Left hindlimb (tissue), 1 donor: ENCODE measurements at places on chromosomes 4 and X.

DNA sequence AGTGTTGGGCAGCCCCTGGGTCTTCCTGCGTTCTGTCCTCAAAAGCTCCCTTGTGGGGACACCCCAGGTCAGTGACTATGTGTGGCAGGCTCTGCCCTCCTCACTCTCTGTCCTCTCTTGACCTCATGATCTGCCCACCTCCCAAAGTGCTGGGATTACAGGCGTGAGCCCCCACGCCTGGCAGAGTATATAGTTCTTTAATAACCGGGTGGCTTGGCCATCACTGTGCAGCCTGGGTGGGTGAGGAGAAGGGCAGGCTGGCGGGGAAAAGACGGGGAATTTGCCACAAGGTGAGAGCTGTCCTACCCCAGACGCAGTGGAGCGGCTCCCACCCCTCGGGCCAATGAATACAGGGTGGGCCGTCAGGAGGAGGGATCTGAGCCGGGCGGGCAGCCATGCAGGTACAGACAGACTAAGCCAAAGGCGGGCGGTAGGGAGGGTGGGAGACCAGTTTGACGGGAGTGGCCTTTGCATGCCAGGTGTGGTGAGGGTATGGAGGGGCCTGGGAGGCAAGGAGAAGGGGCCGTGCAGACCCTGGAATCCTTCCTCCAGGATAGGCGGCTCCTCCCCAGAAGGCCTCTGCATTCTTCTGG is 2.5 kb downstream of the SH3BP2 start:
- DNase-seq: peak; percentile 38

GRCh38 chr4:14528918-14529317 is 473.4 kb upstream of the CPEB2 start:
- no peak for DNase-seq

DNA sequence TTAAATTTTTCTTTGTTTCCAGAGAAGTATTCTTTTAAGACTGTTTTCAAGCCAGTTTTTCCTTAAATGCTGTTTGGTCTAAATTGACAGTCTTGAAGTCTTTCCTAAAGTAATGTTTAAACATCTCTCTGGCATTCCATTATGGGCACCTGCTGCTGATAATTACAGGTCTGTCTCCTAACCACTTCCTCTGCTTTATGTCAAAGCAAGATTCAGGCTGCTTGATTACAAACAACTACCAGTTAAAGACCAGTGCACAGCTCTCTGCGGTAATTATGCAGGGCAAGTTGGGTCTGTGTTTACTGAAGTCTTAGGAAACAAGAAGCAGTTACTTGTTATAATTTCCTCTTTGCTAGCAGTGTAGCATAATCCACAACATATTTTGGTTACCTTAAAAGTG is 17.6 kb downstream of the UNC5C start:
- peak; percentile 33 for DNase-seq

DNA sequence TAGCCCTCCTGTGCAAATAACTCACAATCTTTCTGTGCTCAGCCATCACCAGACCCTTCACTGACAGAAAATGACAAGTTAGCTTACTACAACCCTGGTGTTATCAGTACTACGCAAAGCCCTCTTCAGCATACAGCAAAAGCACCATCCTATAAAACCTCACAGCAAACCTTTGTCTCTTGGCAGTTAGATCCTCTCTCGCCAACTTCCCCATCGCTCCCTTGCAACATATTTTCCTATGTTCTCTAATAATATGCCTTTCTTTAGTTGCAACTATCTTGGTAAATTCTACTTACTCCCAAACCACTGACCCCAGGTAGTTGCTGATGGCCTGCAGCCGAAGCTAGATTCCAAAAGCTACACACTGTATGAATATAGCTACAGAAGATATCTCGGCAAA is 856.9 kb upstream of the FRG1 start:
- no peak for DNase-seq

DNA sequence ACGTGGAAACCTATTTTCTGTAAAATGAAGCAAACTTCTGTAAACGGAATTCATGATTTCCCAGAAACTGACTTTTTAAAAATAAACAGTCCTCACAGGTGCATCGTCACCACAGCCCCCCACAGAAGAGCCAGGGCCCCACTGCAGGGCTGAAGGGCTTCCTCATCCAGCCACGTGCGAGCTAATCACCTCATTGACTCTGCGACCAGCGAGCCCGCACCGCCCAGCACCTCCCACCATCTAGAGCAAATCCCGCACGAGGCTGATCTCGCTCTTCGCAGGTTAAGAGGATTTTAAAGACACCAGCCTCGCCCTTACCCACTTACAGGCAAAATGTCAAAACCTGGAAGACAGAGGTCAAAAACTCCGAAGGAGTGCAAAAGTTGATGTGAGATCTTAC is 14.8 kb downstream of the PPP2R3B start:
- DNase-seq: no peak

DNA sequence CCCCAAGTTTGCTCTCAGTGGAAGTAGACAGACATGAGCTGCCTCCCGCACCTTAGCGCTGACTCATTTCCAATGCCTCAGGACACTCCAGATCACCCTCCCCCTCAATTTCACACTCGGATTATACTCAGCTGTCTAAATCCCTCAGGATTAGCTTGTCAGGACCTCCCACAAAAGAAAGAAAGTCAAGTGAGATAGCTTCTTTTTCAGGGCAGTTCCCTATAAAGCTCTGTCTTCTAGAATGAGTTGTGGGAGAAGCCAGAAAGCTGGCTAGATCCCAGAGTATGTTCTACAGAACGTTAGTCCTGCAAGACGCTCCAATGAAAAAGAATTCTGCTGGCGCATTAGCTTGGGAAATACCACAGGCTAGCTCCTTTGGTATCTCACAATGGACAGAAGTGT is 51.2 kb upstream of the MTNR1A start:
- no peak for DNase-seq

- DNase-seq: no peak
These were observed 518.3 kb upstream of the ARX start for GRCh38 chrX:25534091-25534490.

DNA sequence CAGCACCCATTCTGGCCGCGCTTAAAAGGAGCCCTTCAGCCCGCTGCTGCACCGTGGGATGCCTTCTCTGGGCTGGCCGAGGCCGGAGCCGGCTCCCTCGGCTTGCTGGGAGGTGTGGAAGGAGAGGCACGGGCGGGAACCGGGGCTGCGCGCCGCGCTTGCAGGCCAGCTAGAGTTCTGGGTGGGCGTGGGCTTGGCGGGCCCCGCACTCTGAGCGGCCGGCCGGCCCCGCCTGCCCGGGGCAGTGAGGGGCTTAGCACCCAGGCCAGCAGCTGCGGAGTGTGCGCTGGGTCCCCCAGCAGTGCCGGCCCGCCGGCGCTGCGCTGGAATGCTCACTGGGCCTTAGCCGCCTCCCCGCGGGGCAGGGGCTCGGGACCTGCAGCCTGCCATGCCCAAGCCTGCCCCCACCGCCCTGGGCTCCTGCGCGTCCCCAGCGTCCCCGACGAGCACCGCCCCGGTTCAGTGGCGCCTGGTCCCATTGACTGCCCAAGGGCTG is 111.3 kb downstream of the PCDH18 start:
- no peak for DNase-seq

DNA sequence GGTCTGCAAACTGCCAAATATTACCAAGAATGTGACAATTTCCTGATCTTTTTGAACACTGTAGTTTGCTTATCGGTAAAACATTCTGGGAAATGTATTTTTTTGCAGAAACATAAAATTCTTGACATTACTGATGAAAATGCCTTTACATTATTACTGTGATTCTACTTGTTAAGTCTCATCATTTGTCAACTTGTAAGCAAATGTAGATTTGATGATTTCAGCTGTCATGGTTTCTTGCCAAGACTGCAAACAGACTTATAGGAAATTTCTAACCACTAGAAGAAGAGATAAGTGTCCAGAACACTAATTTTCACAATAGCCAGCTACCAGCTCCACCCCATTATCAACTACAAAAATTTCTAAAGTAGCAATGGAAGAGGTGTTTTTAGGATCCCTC is 560.4 kb downstream of the STPG2 start:
- DNase-seq: no peak

- DNase-seq: no peak
These were observed 895.1 kb downstream of the PCDH18 start for GRCh38 chr4:136637071-136637777.

- no peak for DNase-seq
These were observed 129.7 kb downstream of the CFAP299 start for GRCh38 chr4:80465238-80465637.

GRCh38 chrX:146264763-146265375 is 447.2 kb downstream of the SLITRK2 start:
- no peak for DNase-seq

- DNase-seq: no peak
These were observed 348.5 kb upstream of the SFRP2 start for GRCh38 chr4:154137320-154137905.

- DNase-seq: no peak
These were observed 1650.6 kb upstream of the IGFBP7 start for GRCh38 chr4:58760737-58761136.

DNA sequence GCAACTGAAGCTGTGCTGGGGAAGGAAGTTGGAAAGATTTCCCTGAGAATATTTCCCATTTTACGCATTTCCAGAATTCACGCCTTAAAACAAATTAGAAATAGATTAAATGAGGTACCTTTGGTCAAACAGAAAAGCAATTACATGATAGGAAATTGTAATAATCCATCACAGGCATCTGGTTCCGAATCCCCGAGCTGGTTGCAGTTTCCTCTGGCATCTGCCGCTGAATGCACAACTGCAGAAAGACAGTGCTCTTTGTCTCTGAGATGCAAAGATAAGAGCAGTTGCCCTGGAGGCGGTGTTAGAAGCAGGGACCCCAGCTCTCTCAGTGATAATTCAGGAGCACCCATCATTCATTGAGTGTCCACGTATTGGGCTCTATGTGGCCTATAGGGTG is 224.4 kb downstream of the LDB2 start:
- no peak for DNase-seq
